ENCODE measurements at places on chromosomes 7 and 10.

DNA sequence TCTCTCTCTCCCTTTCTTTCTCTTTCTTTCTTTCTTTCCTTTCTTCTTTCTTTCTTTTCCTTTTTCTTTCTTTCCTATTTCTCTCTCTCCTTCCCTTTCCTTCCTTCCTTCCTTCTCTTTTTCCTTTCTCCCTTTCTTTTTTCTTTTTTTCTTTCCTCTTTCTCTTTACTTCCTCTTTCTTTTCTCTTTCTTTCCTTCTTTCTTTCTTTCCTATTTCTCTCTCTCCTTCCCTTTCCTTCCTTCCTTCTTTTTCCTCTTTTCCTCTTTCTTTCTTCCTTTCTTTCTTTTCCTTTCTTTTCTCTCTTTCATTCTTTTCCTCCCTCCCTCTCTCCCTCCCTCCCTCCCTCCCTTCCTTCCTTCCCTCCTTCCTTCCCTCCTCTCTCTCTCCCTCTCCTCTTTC is 81.5 kb downstream of the RHOBTB1 start:
- no peak for DNase-seq

DNA sequence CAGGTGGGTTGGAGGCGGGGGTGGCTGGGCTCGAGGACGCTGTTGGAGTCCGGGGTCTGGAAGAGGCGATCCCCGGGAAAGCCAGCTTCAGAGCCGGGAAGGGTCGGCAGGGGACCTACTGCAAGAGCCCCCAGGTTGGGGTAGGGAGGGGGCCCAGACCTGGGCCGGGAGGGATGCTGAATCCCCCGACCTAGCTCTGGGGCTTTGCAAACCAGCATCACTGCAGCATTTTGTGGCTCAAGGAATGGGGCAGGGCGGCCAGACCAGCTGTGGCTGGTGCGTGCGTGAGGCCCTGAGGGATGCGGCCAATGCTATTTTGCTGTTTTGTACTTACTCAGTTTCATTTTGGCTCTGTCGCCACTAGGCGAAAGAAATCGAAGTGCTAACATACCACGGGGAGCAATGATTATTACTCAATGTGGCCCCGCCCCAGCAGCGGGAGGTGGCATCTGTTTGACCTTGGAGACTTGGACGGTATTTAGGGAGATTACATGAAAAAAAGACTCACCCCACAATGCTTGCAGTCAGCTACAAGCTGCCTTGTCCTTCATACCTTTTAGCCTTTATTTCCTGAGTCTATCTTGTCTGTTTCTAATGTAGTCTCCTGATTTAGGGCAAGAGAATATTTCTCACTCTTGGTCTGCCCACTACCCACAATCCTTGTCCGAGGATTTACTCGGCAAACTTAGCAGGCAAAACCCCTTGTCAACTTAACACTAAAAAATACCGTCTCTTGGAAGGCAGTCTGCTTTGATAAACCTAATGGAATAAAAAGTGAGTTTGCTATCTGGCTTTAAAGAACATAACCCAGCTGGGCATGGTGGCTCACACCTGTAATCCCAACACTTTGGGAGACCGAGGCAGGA is 16.2 kb downstream of the HSPB1 start:
- peak; percentile 73 for DNase-seq

DNA sequence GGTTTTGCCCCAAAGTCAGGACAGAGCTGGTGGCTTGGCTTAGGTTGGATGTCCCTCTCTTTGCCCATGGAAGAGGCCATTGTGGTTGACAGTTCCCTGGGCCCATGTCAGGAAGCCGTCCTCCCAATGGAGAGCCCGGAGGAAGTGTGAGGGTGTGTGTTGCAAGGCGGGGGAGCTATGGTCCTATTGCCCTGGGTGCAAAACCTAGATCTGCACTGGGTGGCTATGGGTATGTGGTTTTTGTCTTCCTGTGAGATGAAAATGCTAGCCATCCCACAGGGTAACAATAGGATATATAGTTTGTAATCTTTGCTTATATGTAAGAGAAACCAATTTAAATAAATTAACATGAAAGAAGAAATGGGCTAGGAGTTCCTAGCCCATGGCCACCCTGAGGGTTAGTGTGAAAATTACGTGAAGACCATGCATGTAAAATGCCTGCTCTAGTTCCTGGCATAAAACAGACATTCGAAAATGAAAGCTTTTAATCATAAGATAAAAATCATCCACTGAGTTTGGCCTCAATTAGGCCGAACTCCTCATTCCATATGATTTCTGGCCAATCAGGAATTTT is 189.2 kb downstream of the PLPP4 start:
- no peak for DNase-seq

- no peak for DNase-seq
Measured at GRCh38 chr10:35349389-35349915, 13.1 kb downstream of the CCNY start.

DNA sequence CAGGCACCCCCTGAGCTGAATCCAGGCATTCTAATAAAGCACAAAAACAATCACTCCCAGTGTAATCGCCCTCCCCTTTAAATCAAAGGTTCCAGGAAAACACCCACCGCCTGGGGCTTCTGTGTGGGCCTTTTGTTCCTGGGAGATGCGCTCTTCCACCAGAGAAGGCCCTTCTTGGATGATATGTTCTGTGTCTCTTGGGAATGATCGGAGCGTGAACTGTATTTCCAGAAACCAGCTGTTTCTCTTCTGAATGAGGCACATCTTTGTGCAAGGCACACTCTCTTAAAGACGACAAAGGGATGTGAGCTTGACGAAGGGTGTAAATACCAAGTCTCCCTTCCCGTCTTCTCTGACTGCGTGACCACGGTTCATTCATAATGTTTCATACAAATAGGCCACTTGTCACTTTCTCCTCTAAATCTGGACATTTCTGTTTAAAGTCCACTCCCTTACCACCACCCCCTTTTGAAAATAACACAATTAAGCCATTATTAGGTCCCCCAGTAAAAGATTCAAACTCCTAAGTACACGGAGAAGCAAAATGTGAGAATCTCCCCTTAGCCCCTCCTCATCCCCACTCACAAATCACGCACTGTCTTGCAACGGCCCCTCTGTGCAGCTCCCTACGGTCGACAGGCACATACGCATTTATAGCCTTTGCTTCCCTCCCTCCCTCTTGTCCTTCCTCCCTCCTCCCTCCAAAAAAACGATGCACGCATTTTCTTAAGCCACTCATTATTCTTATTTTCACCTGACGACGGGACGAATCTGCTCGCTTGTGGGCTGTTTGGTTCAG is 45.6 kb upstream of the ENO4 start:
- DNase-seq = no peak

DNA sequence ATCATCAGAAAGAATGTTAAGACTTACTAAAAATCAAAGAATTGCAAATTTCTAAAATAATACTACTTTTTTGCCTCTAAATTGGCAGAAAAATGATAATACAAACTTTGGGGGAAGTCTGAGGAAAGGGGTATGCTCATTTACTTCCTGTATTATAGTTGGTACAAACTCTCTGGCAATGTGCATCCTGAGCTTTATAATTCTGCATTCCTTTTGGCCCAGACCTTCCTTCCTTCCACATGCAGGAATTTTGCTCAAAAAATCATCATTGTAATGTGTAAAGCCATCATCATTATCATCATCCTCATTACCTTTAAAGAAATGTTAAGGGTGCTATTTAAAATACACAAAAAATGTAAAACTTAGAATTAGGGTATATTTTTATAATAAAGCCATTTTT is 148.5 kb downstream of the ZNF438 start:
- DNase-seq = no peak

- DNase-seq = no peak
Measured at GRCh38 chr7:11758627-11759111, 73.3 kb downstream of the THSD7A start.

- no peak for DNase-seq
Measured at GRCh38 chr7:45987521-45988290, 66.6 kb upstream of the IGFBP3 start.

GRCh38 chr10:63438506-63439498 is 27.0 kb downstream of the JMJD1C start:
- no peak for DNase-seq

GRCh38 chr7:149772241-149772955 is 990 bp downstream of the ZNF467 start:
- no peak for DNase-seq

DNA sequence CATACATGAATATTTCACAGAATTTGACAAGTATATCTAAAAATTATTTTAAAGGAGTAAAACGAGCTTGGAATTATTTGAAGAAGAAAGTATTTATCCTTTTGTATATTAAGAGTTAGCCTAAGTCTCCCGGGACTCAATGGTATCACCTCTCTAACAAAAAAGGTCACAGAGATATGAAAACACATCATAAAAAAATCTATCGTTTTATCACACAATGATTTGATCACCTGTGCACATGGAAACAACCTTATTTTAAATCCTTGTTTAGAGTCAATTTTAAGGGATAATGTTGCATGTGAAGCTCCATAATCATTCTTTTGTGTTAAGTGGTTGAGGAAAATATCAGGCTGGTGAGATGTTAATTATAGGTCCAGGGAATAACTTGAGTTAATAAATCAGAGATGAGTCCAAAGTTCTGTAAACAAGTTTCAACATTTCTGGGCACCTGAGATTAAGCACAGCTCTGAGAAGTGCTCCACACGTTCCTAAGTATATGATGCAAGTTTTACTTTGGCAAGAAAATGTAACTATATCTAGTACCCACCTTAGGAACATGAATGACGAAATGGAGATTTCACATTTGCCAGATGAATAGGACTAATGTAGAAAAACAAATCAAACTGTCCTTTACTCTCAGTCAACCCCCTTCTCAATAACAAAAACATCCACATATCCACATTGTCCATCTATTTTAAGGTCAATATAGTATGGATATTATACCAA is 148.5 kb upstream of the AKR1E2 start:
- DNase-seq = no peak

- no peak for DNase-seq
Measured at GRCh38 chr10:3533296-3533695, 251.7 kb downstream of the KLF6 start.

- DNase-seq = peak; percentile 72
Measured at GRCh38 chr7:106041140-106041717, 70.9 kb downstream of the SYPL1 start.

DNA sequence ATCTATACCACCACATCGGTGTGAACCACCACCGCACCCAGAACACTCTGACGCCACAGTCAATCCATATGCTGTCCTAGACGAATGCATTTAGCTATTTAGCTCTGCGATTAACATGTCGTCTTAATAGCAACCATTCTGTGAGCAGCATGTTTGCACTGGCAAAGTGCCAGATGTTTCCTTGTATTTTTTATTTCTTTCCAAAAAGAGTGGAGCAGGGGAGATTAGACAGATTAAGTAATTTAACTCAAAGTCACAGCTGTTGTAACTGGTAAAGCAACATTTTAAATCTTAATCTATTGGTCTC is 57.0 kb upstream of the ARL4A start:
- no peak for DNase-seq

GRCh38 chr7:823649-824048 is 8.6 kb upstream of the SUN1 start:
- DNase-seq = no peak

DNA sequence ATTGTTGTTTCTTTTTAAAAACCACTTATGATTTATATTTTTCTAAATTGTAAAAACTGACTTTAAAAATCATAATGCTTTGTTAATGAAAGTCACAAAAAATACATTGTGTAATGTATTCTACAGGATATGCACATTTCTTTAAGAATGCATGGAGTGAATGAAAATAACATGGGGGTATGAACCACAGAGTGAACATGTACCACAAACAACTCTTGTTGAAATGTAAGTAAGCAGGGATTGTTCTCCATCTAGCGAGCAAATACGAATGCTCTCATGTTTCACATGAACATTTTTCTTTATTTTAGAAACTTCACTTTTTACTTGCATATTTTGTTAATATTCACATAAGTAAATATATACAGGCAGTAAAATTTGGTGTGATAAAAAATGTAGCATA is 35.6 kb upstream of the LAMB4 start:
- DNase-seq = no peak

GRCh38 chr7:27179503-27180430 is 5.3 kb downstream of the HOXA11 start:
- DNase-seq = peak; percentile 64

DNA sequence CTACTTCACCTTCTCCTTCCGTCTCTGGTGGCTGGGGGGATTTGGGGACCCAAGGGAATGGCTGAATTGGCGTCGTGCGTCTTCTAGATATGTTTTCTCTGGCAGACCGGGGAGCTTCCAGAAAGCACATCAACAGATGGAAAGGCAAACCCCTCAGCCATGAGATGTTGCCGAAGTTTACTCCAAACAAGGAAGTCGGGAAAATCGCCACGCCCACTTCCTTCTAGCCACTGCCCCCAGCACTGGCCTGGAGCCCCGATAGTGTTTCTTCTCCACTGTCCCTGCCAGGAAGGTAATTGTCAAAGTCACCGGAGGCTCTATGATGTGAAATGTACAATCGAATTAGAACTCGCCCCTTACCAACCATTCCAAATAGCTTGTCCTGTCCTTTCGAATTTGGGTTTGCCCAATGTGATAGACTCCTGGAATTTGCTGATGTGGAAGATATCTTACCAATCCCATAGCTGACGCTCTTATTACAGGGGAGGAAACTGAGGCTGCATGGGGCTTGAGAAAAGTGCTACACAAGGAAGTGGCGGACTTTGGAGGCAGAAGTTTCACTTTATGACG is 191.0 kb downstream of the LSM5 start:
- no peak for DNase-seq

DNA sequence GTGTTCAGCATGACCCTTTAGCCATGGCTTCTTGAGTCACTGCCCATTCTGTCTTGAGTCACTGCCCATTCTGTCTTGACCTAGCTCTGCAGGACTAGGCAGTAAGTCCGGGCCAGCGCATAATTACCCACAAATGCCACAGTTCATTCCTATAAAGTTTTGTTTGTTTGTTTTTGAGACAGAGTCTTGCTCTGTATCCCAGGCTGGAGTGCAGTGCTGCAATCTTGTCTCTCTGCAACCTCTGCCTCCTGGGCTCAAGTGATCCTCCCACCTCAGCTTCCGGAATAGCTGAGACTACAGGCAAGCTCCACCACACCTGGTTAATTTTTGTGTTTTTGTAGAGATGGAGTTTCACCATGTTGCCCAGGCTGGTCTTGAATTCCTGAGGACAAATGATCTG is 32.7 kb upstream of the TARP start:
- no peak for DNase-seq

DNA sequence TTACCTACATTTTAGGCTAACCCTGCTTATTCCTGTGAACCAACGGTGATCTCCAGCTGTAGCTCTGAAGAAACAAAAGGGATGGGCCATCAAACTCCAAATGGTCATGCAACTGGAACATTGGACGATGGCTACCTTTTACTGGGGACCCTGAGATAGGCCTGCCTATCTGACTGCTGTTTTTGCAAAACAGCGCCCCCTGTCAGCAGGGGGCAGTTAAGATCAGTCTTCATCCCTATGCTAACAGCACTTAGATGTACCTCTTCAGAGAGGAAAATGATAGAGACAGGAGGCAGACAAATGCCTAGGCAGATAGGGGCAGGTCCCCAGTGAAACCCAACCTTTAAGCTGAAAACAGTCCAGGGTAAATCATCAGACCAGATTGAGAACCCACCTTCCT is 1085.4 kb upstream of the SORCS1 start:
- DNase-seq = peak; percentile 8

GRCh38 chr10:80157561-80157960 is 25.0 kb downstream of the PLAC9 start:
- no peak for DNase-seq

GRCh38 chr7:130297628-130298543 is 4.9 kb downstream of the CPA4 start:
- no peak for DNase-seq

- DNase-seq = no peak
Measured at GRCh38 chr7:132440151-132440550, 136.1 kb downstream of the PLXNA4 start.

All from OCI-LY7 (cell line).